Activated CD4-positive, alpha-beta T cell treated with anti-CD3 and anti-CD28 coated beads, Interleukin-2, amount 50 U/mL, for 24 hours (primary cell): ENCODE measurements at places on chromosomes 13 and 19.

DNA sequence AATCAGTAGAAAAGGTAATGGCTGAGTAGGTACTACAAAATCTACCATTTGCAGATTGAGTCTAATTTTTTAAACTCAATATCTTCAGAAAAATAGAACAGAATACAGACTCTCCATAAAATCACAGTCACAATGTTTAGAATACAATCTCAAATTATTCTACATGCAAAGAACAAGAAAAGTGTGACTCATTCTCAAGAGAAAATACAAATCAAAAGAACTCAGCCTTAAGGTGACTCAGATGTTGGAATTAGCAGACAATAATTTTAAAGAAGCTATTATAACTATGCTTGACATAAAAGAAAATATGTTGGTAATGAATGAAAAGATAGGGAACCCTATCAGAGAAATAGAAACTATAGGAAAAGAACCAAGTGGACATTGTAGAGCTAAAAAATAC lies 78.9 kb downstream of the RXFP2 start:
- no peak for DNase-seq

DNA sequence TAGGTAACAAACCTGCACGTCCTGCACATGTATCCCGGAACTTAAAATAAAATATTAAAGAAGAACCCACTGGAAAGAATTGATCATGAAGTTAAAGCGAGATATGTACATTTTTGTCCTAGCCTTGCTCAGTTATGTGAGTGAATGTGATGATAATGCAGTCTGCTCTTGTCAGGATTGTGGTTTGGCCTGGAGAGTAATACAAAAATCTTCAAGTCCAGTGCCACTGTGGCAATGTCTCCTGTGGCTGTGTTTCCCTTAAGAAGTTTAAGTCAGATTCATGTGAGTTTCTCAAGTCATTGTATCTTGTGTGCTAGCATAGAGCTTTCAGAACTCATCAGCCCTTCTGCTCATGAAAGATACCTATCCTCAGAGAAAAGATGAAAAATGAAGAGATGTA lies 18.0 kb upstream of the ITGBL1 start:
- no peak for DNase-seq

DNA sequence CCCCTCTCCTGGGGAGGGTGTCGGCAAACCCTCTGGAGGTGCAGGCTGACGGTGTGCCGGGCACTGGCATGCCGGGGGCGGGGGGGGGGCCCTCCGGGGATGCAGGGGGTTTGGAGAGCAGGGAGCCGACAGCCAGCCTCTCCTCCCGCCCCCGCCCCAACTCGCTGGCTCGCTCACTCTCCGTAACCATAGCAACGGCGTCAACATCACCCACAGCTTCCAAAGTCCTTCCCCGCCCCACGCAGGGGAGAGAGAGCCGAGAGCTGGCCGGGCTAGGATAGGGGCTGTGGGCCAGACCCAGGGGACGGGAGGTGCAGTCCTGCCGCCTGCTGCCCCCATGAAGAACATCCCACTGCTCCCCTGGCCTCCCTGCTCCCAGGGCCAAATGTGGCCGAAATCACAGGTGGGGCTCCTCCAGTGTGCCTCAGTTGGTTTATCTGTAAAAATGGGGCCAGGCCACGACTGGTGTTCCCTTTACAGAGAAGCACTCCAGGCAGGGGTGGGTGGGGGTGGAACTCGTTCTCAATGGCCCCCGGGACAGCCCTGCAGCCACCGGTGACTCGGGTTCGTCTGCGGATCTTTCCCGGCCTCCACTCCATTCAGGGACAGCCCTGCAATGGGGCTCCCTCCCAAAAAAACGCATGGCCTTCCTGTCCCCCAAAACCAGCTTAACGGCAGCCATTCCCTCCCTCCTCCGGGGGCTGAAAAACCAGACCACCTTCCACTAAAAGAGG lies 3.2 kb downstream of the KLF16 start:
- no peak for DNase-seq

DNA sequence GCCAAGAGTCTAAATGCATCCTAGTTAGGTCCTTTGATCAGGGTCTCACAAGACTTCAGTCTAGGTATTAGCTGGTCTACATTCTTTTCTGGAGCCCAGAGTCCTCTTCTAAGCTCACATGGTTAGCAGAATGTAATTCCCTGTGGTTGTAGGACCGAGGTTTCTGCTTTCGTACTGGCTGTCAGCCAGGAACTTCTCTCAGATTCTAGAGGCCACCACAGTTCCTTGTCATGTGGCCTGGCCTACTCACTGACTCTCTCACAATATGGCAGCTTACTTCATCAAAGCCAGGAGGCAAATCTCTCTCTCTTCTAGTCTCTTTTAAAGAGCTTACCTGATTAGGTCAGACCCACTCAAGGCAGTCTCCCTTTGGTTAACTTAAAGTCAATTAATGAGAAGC lies 82.9 kb downstream of the POU4F1 start:
- no peak for DNase-seq

DNA sequence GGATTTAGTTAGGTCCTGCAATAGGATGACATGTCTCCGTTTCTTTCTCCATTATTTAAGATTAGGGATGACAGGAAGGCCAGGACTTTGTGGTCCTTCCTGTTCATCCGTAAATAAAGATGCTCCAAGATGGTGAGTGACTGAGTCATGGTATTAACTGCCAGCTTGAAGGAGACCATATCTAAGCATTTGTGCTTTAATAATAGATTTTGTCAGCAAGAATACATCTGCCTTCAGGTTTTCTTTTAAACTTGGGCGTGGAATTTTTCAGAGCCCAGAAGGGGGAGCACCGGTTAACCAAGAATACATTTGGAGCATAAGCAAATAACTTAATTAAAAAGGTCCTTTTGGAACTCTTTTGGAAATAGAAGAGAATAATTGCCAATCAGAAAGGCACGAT lies 68.2 kb downstream of the ARHGAP35 start:
- DNase-seq, result no peak

DNA sequence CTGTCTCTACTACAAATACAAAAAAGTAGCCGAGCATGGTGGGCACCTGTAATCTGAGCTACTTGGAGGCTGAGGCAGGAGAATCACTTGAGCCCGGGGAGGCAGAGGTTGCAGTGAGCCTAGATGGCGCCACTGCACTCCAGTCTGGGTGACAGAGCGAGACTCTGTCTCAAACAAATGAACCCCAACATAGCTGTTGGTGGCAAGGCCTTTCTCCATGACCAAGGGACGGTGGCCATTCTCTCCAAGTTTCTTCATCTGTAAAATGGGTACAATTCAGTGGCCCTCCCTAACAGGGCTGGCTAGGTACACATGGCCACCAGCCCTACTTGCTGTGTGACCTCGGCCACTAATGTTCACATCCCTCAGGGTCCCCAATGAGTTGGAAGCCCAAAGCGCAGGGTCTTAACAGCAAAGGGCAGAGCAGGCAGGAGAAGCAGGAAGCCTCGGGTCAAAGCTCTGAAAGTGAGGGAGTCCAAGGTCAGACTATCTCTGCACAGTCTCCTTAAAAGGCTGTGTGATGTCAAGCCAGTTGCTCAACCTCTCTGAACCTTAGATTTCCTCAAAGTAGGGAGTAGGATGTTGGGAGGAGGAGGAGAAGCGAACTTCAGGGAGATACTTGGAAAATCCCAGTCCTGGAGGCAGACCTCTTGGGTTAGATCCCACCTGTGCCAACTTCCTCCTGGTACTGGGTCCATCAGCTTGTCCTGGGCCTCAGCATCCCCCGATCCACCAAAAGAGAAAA lies 2.7 kb downstream of the JUND start:
- DNase-seq, result peak; percentile 32

- DNase-seq, result no peak
Measured at GRCh38 chr19:17766543-17767131, 15.4 kb downstream of the FCHO1 start.

DNA sequence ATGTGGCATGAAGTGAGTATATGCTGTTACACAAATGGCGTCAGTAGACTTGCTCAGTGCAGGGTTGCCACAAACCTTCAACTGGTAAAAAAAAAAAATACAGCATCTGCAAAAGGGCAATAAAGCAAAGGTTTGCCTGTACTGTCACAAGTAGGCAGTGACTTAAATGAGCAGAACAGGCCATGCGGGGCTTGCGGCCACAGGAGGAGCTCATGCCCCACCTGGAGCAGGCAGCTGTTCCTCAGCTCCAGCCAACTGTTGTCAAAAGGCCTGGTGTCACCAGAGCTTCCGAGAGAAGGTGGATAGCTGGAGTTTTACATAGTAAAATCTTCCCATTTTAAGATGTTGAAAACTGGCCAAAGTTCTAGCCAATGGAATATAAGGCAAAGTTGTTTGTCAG lies 7.7 kb downstream of the ATP7B start:
- no peak for DNase-seq

DNA sequence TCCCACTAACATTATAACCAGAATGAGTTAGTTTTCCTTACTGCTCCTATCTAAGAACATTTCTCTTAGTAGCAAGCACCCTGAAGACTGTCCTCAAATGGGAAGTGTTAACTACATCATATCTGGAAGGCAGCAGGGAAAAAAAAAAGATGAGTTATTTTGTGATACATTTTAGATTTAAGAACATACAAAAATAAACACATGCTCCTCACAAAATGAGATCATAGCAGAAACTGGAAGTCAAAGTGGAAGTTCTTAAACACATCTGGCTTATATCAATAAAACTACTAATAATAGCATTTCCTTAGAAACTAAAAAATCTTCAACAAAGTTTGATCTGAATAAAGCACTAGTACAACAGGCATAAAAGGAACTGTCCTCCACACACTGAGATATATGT lies 70.4 kb downstream of the SLITRK6 start:
- DNase-seq, result no peak

DNA sequence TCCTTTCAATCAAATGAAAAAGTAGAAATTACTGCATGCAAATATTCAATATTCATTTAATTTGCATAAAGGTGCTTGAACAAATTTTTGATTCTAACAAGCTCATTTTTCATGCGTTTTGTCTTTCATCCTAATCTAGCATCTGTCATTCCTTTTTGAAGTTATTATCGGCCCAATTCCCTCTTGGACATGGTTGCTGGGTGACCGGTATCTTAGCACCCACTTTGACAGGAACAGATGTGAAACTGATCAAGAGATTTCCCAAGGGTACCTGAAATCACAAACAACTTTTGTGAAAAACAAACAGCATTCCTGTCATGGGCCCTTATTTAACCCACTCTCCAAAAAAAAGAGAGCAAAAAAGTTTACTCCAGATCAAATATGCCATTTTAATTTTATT lies 13.3 kb downstream of the DACH1 start:
- DNase-seq, result no peak

GRCh38 chr13:91960947-91961346 lies 562.5 kb downstream of the GPC5 start:
- no peak for DNase-seq

DNA sequence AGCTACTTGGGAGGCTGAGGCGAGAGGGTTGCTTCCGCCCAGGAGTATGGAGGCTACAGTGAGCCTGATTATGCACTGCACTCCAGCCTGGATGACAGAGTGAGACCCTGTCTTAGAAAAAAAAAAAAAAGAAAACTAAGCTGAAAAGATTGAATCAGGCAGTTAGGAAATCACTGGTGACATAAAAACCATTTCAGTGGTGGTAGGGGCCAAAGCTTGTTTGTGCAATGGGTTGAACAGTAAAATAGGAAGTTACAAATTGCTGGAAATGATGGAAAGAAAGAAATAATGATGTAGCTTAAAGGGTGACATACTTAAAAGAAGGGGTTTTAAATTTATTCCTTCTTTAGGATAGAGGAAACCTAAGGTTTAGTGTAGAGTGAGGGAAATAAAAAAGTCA lies 4.8 kb upstream of the OXGR1 start:
- no peak for DNase-seq

DNA sequence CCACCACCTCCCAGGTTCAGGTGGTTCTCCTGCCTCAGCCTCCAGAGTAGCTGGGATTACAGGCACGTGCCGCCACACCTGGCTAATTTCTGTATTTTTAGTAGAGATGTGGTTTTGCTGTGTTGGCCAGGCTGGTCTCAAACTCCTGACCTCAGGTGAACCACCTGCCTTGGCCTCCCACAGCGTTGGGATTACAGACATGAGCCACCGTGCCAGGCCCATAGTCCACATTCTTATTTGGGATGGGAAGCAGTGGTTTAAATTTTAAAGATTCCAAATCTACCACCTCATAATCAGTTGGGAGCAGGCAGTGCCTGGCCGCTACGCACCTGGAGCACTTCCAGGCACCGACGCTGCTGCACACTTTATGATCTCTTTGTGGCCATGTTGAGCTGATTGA lies 160.6 kb upstream of the SOX1 start:
- DNase-seq, result no peak

GRCh38 chr13:51806566-51806965 lies 2.6 kb upstream of the DHRS12 start:
- no peak for DNase-seq

DNA sequence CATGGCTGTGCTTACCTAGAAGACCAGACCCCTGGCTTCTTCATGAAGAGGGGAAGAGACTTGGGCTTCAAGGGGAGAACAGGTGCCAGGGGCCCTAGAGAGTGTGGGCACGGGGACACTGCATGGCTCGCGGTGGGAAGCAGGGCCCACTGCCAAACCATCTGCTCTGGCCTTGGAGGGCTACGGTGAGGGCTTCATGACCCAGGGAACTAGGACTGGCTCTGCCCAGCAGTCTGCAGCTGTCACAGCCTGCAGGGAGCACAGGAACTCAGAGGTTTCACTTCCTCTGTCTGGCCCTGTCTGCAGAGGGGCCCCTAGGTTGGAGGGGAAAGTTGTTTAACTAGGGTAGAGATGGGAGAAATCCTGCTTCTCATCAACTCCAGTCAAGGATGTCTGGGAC lies 4.3 kb downstream of the ERCC1 start:
- no peak for DNase-seq

GRCh38 chr13:109517517-109517916 lies 268.9 kb downstream of the IRS2 start:
- DNase-seq, result no peak

DNA sequence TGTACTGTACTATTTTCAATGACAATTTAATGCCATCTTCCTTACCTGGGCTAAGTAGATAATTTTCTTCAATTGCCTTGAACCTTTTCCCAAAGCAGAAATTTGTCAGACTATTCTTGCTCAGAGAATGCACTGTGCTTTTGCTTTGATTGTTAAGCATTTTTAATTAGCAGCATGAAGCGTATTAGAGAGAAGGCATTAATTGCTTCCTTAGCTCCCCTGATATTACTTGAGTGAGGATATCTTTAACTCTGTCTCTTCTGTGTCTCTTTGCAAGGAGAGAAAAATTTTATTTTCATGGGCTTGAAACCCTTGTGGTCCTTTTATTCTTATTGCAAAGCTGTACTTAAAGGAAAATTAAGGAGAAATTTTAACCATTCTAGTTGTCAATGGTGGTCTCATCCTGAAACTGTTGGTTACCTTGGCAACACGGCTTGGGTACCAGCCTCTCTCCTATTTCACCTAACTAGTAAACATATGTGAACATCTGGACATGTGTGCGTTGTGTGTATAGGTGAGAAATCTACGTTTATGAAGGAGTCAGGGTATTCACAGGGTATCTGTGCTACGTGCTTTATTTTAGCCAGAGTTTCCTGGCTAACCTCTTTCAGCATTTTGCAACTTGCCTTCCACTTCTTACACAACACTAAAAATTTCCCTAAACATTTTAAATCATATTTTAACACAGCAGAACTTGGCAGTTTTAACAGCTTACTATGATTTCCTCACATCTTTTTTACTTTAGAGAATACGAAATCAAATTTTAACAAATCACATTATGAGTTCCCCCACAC lies 225.5 kb downstream of the KLF5 start:
- no peak for DNase-seq
